Stimulated activated CD8-positive, alpha-beta memory T cell treated with anti-CD3 and anti-CD28 coated beads, Interleukin-7, amount 100 ng/mL, for 24 hours (primary cell): ENCODE measurements at places on chromosomes 11 and 22.

DNA sequence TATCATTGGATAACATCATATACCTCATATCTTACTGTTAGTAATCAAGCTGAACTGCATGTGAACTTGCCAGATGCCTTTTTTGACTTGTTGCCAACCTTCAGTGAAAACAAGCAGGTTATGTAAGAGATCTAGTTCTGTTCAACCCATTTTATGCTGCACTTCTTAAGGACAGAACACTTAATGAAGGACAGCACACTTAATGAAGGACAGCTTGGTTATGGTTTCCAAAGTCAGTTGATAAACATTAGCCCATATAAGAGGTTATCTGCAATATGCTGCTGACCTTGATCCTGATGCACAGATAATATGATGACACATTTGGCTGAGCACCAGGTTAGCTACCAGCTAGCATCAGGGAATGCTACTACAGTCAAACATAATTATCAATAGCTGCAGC is 358.7 kb upstream of the PDGFD start:
- no peak for DNase-seq

DNA sequence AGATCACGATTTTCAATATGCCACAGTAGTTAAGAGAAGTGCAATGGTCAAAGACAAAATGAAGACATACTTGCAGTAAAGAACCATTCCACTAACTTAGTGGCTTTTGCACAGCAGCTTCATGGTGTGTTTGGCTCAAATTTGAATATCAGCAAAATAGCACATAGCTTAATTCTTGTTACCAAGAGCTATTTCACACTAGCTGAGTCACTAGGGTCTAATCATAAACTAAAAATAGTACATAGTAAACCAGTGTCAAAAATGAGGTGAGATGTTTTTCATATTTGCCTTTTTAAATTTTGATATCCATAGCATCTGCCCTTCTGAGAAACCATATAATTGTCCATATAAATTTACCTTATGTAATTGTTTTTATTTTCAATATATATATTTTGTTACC is 325.0 kb upstream of the LUZP2 start:
- DNase-seq: no peak

DNA sequence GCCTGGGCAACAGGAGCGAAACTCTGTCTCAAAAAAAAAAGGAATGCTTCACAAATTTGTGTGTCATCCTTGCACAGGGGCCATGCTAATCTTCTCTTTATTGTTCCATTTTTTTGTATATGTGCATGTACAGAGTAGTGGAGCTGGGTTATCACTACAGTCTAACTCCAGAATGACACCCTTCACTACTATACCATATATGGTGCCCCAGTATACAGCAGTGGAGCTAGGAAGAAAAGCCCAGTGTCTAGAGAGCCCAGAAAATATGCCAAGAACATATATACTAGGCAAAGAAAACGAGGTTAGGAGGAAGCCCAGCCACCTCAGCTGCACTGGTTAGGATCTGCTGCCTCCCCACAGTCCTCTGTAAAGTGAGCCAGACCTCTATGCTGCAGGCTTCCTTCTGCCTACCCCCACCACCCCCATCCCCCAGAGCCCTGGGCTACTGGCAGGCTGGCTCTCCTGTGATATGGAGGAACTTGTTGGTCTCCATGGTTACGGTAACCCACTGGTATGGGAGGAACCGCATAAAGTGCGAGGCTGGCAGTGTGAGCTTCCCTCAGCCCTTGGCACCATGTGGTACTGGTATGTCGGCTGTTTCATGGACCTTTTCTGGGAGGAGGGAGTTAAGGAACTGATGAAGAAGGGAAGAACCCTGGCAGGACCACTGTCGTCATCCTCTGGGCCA is 34.3 kb downstream of the RCOR2 start:
- DNase-seq: no peak

DNA sequence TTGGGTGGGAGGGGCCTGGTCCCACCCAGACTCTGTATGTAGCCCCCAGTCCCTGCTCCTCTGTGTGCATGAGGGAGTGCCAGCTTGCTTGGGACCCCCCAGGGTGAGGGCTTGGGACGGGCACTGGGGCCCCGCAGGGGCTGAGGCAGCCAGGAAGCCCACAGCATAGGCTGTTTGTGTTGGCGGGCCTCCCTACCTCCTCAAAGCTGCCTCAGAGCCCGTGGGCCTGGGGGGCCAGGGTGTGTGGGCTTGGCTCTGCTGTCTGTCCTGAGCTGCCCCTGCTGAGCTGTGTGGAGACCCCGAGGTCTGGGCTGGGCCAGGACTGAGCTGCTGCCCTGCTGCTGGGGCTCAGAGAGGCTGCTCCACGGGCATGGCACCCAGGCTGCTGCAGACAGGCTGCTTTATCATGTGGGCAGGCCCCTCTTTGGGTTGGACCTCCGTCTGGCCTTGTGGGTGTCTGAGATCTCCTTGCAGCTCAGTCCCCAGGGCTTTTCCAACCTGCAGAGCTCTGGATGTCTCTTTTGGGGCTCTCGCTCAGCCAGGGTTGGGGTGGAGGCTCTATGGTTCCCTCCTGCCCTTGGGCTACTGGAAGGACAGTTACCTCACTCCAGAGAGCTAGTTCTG is 3.3 kb downstream of the TSPAN4 start:
- no peak for DNase-seq

GRCh38 chr22:39802682-39803081 is 90.9 kb downstream of the ENTHD1 start:
- no peak for DNase-seq

- no peak for DNase-seq
These were observed 77.4 kb upstream of the SHANK2 start for GRCh38 chr11:71329786-71330185.

- no peak for DNase-seq
These were observed 177.8 kb downstream of the TENM4 start for GRCh38 chr11:79263001-79263400.
